OCI-M1 (cell line): ENCODE measurements at places on chromosomes 13 and 19.

DNA sequence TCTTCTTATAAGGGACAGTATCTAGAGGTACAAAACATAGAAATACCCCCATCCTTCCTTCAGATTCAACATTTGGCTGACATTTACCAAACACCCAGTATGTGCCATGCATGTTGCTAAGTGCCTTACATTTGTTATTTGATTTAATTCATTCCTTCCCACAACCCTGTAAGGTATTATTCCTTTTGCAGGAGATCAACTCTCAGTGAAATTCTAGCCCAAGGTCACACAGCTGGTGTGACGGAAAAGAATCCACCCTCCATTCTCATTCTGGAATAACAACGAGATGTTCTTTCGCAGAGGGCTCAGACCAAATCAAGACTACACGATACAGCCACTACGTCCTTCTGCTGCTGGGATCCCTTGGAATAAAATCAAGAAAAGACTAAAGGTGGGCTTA lies 67.8 kb downstream of the C13orf42 start:
- DNase-seq, result no peak

DNA sequence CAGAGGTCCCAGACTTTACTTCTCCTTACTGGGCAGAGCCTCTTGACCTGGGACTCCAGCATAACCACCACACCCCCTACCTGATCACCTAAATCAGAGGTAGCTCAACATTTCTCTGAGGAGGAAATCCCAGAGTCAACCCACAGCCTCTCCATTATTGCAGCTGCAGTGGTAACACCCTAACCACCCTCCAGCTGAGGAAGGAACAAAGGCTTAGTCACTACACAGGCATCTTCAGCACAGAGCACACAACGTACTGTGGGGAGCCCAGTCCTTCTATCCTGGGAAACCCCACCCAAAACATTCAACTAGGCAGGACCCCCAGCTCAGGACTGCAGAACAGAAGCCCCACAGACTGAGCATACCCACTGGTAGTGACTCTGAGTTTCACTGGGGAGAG lies 824.7 kb upstream of the SLITRK5 start:
- DNase-seq, result no peak

- no peak for DNase-seq
These were observed 4.0 kb downstream of the POSTN start for GRCh38 chr13:37594550-37594949.

DNA sequence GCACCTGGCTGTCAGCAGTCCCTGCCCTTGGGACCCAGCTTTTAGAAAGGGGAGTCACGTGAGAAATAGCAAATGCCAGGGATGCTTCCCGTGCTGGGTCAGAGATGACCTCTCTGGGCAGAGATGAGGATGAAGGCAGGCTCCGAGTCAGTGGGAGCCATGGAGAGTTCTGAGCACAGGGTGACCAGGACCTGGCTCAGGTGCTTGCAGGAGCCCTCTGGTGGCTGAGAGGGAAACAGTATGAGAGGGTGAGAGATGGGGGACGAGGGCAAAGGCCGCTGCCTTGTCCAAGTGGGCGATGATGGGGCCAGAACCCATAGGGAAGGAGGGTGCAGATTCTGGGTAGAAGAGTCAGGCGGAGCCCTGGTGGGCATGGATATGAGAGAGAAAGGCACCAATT lies 15.8 kb downstream of the TMED1 start:
- no peak for DNase-seq

DNA sequence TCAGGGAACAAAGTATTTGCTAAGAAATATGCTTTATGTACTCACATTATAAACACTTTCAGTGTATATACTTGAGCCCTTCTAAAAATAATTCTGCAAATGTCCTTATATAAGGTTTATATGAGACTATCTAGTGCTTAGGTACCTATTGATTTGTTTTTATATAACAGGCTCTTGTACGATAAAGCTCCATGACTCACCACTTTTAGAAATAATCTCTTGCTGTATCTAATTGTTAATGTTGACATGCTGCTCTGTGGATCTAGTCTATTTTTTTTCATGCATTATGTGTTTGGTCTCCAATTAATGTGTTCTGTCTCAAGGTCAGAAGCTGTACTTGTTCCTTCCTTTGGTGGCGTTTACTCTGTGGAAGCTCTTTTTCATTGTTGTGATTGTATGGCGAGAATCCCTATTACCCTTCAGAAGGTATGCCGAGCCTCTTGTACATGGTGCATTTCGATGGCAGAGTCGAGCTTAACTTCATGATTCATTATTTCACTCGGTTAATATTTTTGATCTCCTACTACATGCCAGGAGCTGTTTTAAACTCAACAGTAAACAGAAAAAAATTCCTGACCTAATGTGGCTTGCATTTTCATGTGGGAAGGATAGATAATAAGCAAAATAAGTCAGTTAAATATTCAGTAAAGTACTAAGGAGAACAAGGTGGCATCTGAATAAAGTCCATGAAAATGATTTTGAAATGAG lies 361.6 kb downstream of the COG6 start:
- DNase-seq, result no peak

DNA sequence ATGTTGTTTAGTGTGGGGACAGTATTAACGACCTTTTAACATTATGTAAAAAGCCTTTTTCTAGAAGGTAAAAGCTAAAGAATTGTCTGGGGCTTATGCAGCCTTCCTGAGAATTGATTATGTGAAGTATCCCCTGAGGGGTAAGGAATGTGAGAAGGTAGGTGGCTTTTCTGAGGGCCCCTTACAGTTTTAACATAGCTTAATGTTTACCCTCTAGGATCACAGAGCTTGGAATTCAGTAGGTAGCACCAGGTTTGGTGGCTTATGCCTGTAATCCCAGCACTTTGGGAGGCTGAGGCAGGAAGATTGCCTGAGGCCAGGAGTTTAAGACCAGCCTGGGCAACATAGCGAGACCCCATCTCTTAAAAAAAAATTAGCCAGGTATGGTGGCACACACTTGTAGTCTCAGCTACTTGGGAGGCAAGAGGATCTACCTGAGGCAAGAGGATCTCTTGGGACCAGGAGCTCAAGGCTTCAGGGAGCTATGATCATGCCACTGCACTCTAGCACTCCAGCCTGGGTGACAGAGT lies 101.3 kb downstream of the OLFM4 start:
- no peak for DNase-seq

DNA sequence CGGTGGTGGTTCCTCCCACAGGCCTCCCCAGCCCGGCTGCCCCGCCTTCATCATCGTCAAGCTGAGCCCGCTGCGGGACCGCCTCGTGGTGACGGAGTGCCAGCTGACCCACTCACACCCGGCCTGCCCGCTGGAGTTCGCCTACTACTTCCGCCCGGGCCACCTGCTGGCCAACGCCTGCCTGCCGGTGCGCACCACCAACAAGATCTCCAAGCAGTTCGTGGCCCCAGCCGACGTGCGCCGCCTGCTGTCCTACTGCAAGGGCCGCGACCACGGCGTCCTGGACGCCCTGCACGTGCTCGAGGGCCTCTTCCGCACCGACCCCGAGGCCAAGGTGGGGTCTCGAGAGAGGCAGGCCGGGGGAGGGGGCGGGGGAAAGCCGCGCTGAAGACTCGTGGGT lies 12.0 kb downstream of the ZSWIM9 start:
- DNase-seq, result no peak

DNA sequence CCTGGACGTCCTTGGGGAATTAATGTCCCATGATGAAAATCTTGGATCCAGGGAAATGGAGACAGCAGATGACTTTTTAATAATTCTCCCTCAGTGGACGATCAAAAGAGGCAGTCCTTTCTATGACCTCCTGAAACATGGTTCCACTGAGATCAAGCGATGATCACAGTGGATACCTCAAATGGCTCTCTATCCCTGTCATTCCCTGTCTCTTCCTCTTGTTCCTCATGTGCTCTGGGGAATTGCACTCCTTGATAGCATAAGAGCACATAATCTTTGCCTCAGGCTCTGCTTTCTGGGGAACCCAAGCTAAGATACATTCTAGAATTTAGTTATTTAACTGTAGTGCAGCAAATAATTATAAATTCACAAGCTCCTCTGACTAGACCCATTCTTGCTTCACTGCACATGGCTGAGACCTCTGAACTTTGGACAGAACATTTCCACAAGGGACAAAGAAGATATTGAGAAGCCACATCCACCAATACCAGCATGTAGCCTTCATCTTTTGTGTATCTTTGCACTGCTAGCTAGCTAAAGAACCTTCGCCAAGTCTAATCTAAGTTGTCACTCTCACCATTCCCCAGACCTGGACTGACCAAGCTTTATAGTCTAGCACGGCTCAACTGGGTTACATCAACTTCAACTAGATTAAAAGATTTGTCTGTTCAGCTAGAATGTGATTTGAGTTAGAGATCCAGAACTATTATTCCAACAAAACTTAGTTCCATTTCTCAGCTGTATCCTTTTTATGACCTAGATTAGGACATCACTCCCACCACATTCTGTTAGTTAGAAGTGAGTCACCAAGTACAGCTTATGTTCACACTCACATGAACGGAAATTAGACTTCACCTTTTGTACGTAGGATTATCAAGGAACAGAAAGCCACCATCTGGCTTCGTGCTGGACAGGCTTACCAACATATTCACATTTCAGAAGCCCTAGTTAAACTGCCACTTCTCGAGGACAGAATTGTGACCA lies 142.7 kb downstream of the SUCLA2 start:
- peak; percentile 40 for DNase-seq

DNA sequence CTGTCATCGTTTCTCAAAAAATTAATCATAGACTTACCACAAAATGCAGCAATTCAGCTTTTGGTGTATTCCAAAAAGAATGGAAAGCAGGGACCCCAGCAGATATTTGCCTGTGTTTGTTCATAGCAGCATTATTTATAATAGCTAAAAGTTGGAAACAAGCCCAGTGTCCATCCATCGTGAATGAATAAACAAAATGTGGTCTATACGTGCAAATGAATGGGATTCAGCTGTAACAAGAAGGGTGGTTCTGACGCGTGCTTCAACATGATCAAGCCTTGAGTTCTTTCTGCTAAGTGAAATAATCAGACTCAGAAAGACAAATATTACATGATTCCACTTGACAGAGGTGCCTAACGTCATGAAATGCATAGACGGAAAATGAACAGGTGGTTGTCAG lies 36.4 kb downstream of the PSG11 start:
- DNase-seq, result no peak

DNA sequence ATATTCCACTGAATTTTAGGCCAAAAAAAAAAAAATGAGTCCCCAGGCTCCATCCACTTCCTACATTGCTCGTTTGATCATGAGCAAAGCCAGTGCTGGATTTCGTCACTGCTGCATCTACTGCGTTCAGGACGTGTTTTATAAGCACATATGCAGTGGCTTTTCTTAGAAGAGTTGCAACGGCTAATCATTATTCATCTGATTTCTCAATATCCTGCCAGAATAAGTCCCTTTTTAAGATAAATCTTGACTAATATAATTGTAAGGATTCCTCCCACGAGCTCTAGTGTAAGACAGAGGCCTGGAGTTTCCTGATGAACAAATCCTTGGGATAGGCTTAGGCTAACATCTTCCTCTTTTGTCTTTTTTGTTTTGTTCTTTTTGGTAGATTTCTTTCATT lies 19.5 kb downstream of the FAM124A start:
- peak; percentile 18 for DNase-seq

- DNase-seq, result peak; percentile 55
These were observed 13.5 kb downstream of the ARL11 start for GRCh38 chr13:49641801-49642291.

DNA sequence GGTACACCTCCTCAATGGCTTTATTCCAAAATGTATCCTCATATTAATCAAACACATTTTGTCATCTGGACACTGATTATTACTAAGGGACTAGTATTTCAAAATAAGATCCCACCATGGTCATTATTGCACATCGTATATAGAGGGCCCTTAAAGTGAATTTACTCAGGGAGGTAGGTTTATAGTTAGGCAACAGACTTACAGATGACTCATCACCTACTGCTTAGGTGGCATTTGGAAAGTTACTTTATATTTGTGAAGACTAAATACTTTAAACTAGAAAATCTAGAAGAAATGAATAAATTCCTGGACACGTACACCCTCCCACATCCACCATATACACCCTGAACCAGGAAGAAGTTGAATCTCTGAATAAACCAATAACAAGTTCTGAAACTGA lies 353.0 kb downstream of the KCTD12 start:
- no peak for DNase-seq

- DNase-seq, result no peak
These were observed 8.8 kb downstream of the TPM4 start for GRCh38 chr19:16085115-16085514.

DNA sequence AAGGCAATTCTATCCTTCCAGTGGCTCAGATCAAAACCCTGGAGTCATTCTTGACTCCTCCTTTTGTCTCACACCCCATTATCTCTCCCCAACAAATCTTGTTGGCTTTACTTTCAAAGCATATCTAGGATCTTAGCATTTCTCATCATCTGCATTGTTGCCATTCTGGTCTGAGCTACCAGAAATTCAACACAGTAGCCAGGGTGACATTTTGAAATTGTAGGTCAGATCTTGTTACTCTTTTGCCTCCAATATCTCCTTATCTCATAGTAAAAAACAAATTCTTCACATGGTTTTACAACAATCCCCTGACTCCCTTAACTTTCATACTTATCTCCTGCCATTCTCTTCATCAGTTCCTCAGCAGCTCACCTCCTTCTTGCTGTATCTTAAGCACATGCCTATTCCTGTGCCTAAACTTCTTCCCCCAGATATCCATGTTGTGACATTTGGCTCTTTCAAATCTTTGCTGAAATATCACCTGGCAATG lies 115.8 kb downstream of the KLF5 start:
- no peak for DNase-seq

DNA sequence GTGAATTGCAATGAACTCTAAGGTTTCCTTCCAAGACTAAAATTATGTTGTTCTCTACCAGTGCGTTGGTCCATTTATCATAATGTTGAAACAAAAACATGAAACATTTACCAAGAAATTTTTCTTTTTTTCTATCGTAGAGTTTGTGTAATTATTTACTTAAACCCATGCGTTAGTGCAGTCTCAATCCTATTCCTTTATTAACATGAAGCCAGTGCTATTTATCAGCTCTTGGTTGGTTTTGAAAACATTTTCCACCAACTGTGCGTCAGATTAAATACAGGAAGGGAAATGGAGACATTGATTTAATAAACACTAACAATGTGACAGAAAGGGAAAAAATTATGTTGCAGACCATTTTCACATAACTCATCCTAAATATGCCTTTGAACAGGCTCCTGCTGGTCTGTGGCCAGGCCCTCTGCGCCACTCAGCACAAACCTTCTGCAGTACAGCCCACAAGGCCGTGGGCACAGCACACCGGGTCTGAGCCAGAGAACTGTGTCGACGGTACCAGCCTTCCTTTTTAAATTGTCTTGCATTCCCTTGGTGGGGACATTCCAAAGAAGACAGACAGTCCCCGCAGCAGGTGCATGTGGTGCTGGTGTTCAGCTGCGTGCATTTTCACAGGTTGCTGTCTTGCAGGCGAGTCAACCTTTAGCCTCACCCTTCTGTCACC lies 135.8 kb downstream of the SHISA2 start:
- no peak for DNase-seq

- DNase-seq, result no peak
These were observed 19.2 kb downstream of the C13orf42 start for GRCh38 chr13:51091839-51092238.

GRCh38 chr13:57996717-57997116 lies 365.2 kb downstream of the PCDH17 start:
- no peak for DNase-seq

- no peak for DNase-seq
These were observed 27.3 kb upstream of the ZNF562 start for GRCh38 chr19:9702186-9702585.

- peak; percentile 84 for DNase-seq
These were observed 65.4 kb downstream of the RUBCNL start for GRCh38 chr13:46321494-46322225.
